Activated naive CD4-positive, alpha-beta T cell (primary cell): ENCODE measurements at places on chromosomes 7 and 10.

DNA sequence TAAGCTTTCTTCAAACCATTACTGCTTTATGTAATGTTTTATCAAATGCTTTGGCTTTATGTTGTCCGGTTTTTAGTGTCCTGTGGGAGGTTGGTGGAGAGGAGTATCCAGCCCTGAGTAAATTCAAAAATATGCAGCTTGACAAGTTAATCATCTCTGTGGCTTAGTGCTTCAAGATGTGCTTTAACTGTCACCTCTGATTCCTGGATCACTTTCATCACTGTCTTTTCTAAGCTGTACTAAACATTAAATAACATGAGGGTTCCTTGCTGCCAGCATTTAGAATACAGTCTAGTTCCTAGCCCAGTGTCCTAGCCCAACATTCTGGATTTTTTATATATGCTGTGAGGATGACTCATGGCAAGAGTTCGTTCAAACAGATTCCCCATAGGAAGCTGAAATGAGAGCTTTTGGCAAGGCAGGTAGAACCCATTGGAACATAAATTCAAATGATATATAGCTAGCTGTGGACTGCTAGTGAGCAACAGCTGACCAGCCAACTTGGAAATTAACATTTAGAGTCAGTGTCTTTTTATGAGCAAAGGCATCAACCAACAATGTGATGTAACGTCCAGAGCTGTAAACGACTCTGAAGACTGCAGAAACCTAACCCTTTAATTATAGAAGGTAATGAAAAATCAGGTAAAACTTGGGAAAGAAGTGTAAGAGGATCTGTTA is 80.6 kb upstream of the OIT3 start:
- no peak for DNase-seq

- no peak for DNase-seq
Measured at GRCh38 chr10:132392811-132393694, 3.9 kb upstream of the PWWP2B start.

GRCh38 chr10:69506487-69506833 is 55.2 kb downstream of the TSPAN15 start:
- DNase-seq: no peak

DNA sequence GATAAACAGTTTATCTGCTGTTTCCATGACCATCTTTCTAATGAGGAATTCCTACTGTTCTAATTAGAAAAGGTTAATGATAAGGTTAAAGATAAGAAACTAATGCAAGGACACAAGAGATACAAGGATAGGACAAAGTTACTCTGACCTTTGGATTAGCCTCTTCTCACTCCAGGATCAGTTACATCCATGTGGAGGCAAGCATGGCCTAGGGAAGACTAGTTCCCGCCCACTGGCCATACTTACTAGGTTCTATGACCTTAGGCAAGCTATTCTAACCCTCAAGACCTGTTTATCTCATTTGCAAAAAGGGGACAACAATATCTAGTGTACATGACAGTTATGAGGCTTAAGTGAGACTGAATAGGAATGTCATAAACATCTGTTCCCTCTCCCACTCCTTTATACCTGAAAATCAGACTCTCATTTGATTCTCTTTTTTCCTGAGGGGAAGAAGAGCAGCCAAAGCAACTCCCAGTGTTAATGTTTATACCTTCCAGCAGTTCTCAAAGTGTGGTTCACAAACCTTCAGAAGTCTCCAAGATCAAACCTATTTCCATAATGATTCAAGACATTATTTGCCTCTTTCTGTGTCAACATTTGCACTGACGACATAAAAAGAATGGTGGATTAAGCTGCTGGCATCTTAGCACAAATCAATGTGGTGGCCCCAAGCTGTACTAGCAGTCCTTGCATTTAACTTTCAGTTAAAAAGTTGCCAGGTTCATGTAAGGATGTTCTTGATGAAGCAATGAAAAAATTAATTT is 72.0 kb downstream of the SRPK2 start:
- no peak for DNase-seq

- DNase-seq: no peak
Measured at GRCh38 chr10:116589926-116590325, 833 bp upstream of the PNLIPRP1 start.

GRCh38 chr7:159070431-159071148 is 74.1 kb downstream of the VIPR2 start:
- no peak for DNase-seq

GRCh38 chr7:38880454-38880853 is 28.5 kb downstream of the VPS41 start:
- DNase-seq: no peak

DNA sequence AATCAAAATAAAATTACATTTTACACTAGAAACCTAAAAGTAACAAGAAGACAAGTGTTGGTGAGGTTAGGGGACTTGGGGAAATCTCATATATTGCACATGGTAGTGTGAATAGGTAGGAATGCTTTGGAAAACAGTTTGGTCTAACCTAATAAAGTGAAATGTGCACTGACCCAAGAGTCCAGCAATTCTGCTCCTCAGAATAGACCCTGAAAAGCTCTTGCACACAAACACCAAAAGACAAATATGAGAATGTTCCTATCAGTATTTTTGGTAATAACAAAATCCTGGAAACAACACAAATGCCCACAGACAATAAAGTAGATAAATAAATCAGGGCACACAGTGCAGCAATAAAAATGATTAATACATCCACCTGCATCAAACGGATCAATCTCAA is 165.7 kb downstream of the GRID1 start:
- no peak for DNase-seq

DNA sequence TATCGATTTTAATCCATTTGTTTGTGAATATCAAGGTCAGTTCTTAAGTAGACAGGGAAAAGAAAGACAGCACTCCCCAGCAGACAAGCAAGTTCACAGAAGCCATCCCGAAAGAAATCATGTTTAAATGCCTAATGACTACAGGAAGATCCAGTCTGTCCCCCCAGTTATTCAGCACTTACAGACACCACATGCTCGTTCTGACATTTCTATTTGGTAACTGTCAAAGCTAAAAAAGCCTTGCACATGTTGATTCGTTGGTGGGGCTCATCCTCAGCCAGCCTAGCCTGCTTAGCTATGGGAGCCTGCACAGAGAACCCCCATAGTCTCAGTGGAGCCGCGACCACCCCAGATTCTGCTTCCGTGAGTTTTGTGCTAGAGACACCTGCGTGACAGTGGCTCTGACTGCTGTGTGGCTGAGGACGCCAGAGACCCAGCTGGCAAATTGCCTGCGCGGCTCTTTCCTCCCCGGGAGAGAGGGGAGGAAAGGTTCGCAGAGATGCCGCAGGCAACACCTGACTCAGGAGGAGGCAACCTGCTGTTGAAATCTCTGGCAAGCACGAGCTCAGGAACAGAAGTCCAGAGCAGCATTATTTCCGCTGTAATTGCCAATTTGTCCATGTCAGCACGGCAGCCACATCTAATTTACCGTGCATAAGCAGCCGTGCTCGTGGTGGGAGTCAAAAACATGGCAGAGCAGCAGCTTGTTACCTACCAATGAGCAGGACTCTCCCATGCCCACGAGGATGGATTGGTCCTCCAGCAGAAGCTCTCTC is 194.2 kb downstream of the GPAM start:
- DNase-seq: no peak

DNA sequence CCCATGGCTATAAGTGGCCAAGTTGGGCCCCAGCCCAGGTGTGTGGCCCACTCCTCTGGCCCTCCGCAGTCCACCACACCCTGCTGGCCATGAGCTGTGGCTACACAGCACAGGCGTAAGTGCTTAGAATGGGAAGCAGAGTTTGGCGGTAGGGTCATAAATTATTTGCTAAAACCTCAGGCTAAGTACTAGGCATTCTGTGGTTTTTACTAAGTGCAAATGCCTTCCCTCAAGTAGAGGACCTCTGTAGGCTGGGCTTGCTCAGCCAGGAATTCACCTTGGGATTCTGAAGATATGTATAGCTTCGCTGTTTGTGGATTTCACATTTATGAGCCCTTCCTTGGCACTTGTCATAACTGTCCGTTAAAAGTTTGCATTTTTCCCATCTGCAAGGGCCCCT is 44.8 kb upstream of the LOXL4 start:
- no peak for DNase-seq

GRCh38 chr10:88232983-88233543 is 350.1 kb downstream of the RNLS start:
- DNase-seq: no peak

DNA sequence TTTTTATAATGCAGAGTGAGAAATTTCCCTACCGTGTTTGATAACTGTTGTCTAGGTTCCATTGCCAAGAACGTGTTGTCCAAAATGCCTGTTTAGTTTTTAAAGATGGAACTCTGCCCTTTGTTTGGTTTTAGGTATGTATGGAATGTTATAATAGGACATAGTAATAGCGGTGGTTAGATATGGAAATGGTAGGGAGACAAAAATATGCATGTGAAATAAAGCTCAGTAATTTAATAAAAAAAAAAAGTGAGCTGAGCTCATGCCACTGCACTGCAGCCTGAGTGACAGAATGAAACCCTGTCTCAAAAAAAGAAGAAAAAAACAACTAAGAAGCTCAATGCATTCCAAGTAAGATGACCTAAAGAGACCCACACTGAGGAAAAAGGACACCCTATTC is 72.9 kb downstream of the ZNF783 start:
- DNase-seq: no peak

GRCh38 chr7:30093420-30093952 is 41.3 kb upstream of the MTURN start:
- DNase-seq: no peak

- DNase-seq: no peak
Measured at GRCh38 chr10:47283101-47283630, 16.8 kb upstream of the GDF10 start.

DNA sequence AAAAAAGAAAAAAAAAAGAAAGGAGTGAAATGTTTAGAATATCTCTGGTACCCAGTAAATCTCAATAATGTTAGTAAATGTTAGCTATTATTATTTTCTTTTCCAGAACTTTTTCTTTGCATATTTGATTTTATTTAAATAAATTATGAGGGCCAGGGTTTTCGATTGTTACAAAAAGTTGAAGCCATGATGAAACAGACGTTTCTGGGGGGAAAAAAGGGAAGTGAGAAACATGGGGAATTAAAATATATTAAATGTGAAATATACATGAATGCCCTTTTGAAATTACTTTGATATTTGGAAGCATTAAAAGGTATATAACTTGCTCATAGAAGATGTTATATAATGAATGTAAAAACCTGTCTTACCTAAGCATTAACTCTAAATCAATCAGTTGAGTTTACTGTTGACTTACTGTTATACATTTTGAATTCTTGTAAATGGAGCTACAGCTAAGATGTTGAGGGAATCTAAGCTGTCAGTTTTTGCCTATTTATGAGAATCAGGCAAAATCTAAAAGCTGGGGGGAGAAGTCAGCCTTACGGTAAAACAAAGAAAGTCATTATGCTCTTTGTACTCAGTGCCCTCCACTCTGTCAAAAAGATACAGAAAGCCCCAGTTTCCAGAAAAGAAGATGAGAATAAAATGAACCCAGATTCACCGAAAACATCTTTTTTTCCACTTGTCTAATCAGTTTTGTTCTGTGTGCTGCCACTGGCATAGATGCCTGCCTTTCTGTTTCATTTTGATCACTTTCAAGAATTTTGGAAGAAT is 30.0 kb upstream of the KDM7A start:
- DNase-seq: no peak

GRCh38 chr7:2354186-2354938 is at the start of gene EIF3B:
Gene EIF3B (plus strand): TSS chr7:2354827. CDS start chr7:2354922, 95 bp downstream.
- peak; percentile 78 for DNase-seq

GRCh38 chr7:102966465-102966864 is 53.7 kb downstream of the LRRC17 start:
- no peak for DNase-seq

- no peak for DNase-seq
Measured at GRCh38 chr10:47077386-47077785, 166.2 kb downstream of the PTPN20 start.

DNA sequence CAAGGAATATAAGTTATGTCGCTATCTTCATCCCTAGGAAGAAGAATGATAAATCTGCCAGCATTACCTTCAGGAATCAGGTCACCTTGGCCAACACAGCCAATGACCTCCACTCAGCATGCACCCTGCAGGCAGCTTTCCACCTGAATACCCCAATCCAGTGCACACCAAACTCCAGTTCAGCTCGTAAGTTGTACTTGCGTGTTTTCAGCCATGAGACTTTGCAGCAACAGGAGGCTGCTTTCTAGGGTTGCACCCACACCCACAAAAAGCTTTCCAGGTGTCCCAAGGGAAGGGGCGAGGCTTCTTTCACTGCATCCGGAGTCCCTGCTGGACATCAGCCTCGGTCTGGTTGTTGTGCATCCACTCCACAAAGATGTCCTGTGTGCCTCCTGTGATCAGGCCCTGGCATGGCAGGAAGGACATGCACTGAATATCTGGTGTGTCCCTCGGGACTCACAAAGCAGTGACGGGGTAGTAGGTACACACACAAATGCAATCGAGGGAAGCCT is 282.9 kb downstream of the GRID1 start:
- DNase-seq: no peak

GRCh38 chr7:140225562-140226249 is 48.9 kb upstream of the KDM7A start:
- no peak for DNase-seq

DNA sequence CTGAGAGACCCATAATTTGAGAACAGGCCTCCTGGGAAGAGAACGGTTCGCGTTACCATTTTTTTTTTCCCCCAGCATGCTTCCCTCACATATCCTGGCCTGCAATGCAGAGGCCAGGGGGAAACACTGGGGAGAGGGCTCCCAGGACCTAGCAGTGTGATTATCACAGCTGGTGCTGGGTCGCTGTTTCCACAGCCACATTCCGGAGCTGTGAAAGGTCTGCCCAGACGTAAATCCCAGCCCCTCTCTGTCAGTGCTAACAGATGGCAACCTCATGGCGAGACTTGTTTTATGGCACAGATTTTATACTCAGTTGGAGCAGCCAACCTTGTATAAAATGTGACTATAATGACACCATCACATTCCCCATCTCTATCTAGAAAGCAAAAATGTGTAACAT is 150.5 kb downstream of the PLXDC2 start:
- no peak for DNase-seq

DNA sequence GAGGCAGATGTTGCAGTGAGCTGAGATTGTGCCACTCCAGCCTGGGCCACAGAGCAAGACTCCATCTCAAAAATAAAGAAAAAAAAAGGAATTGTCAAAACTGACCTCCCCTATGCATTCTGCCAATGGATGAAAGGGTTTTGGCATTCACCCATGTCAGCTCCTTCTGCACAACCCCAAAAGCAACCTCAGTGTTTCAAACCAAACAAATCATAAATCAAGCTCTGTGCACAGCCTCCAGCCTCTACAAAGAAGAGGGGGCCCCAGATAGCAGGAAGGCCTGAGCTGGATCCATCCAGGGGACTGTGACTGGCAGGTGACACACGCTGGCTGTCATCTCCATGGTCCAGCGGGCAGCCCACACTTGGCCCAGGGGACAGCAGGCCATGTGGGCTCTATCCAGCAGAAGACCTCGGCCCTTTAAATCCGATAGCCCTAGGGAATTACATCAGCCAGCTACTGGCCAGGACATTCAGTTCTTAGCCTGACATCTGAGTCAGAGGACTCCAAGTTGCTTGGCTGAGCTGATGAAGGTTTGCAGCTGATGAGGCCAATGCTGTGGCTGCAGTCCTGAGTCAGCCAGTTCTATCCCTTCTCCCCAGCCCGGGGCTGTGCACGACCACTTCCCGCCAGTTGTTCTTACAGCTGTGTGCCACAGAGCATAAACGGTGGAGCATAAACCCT is 52.0 kb upstream of the FIGNL1 start:
- DNase-seq: no peak

GRCh38 chr10:29980084-29980483 is 79.3 kb downstream of the JCAD start:
- no peak for DNase-seq

GRCh38 chr10:118003126-118003525 is 43.6 kb downstream of the RAB11FIP2 start:
- no peak for DNase-seq
